Fibroblast of skin of right quadriceps (primary cell): ENCODE measurements at places on chromosomes 2 and 18.
A peak's percentile ranks its signal among the peaks of the same experiment; 100 is the strongest.

- DNase-seq, result no peak
These were observed 162.0 kb downstream of the ETAA1 start for GRCh38 chr2:67559156-67559555.

- DNase-seq, result peak; percentile 54
These were observed 44.5 kb downstream of the TMEM182 start for GRCh38 chr2:102806250-102806837.

- peak; percentile 72 for DNase-seq
These were observed 38.3 kb upstream of the WIPF1 start for GRCh38 chr2:174635776-174636404.

DNA sequence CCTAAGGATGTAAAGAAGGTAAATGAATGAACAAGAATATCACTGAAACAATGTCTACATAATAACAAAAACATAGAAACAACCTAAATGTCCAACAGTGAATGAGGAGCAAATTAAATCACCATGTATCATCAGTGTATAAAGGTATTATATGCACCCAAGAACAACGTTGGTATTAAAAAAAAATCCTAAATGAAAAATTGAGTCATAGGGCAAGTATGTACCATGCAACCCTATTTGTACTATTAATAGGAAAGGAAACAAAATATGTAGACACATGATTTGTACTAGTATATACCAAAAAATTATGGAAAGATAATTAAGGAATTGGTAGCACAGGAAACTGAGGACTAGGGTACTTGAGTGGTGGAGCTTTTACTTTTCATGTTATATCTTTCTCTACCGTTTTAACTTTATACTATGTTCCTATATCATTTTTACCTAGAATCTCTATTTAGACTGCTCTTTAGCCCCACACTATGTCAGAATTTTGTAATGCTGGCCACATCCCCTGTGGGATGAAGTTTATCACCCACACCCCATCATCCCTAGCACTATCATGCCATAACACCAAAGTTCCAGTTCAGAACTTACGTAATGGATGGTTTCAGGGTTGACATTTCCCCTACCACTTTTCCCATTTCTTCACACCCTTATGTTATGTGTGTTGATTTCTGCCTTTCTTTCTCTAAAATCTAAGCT, 25.6 kb downstream of the IKZF2 start:
- no peak for DNase-seq

DNA sequence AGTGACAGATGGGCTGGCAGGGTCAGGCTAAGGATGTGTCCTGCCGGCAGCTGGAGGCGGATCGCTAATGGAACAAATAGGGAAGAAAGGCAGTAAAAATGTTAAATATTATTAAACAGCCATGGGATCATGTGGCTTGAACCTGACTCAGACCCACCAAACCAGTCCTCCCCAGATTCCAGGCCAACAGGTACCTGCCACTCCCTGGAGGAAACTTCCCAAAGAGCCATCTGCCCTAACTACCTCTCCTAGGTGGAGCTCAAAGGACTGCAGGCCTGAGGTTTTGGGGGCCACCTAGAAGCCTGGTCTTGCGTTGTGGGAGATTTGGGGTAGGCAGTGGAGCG, 34.3 kb downstream of the CIB4 start:
- no peak for DNase-seq

- DNase-seq, result no peak
These were observed 99.4 kb downstream of the TWIST2 start for GRCh38 chr2:238947243-238947760.

DNA sequence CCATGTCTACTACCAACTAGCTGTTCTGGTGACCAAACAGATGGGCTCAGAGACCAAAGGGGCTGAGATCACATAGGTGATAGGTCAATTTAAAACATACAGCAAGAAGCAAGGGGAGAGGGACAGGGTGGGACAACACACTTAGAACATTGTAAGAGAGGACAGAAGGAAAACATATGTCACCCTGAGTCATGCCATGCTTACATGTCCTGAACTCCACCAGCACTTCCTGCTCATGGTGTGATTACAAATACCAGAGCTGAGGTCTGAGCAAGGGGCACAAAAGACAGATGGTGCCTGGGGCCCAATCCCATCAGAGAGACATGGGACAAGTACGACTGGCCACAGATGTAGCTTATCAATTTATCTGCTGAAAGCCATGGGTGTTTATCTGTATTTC, 28.7 kb upstream of the GALNT14 start:
- no peak for DNase-seq

GRCh38 chr2:203679401-203679800, 27.0 kb upstream of the CD28 start:
- DNase-seq, result no peak

DNA sequence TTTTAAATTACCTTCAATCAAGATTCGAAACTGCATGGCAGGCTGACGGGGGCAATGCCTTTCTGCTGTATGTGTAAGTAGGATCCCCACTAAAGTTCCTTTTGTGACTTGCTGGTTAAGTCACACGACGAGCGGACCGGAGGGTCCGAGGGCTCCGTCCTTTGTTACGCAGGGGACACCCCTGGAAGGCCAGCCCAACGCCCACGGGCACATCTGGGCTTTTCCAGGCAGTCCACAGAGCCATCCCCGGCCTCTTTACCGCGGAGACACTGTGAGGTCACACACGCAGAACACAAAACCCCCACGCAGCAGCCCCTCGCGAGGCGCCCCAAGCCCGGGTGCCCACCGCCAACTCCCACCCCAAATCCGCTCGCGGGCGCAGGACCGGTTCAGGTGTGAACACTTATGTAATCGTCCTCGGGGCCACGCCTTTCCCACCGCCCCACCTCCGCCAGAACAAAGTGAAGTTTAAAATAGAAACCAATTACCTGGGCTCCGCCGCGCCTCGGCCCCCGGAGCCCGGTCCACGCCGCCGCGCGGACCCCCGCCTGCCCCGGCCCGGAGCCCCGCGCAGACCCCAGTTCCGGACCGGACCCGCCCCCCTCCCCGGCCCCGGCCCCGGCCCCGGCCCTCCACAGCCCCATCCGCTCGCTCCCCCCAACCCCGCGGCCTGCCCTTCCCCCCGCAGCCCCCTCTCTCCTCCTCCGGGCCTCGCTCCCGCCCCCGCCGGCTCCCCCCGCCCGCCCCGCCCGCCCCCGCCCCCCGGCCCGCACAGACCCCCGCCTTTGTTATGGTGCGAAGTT, 4.2 kb downstream of the ZNF516 start:
- no peak for DNase-seq

- DNase-seq, result peak; percentile 67
These were observed 57.1 kb downstream of the SLC16A14 start for GRCh38 chr2:230011617-230012016.

DNA sequence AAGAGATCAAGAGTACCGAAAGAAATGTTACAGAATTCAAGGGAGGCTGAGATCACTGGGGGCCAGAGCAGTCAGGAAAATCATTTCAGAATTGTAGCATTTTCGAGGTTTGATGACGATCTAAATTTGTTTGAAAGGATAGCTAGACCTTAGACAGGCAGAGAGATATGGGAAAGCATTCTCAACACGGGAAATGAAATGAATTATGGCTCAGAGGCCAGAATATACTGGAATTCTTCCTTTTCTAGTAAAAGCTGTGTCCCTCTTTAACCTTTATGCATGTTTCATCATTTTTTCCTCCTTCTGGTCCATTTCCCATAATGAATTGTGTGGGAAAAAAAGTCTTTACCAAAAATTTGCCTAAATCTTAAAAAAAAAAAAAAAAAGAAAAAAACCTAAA, 78.8 kb downstream of the NABP1 start:
- DNase-seq, result peak; percentile 9

DNA sequence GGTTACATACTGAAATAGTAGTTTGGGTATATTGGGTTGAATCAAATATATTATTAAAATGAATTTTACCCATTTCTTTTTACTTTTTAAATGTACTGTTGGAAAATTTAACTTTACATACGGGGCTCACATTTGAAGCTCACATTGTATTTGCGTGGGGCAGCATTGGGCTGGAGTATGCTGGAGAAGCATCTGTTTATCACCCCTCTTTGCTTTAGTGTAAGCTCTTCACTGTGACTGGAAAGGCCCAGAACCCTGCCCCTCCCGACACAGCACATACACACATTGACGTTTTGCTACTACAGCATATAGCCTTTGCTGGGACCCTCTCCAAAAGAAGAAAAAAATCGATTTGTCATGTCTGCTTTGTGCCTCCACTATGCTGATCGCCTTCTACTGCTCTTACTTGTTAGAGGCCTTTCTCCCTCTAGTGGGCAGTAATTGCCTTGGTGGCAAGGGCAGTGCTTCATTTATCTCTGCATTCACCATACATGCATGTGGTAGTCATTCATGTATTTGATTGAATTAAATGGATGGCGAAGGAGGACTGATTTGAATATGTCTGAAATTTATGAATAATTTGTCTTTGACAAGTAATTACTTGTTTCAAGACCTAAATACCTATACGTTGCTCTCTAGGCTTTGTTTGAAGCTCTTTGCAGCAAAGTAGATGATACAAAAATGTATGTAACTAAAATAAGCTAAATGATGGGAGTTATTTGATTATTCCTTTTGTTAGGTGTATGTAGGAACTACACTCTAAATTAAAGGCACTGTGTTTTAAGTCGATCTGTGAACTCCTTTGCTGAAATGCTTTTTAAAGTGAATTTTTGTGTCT, 37.4 kb downstream of the VAPA start:
- DNase-seq, result peak; percentile 60

- peak; percentile 38 for DNase-seq
These were observed 118.9 kb upstream of the COL5A2 start for GRCh38 chr2:189298481-189298880.

- peak; percentile 41 for DNase-seq
These were observed 36.0 kb downstream of the CSRNP3 start for GRCh38 chr2:165505514-165505913.

DNA sequence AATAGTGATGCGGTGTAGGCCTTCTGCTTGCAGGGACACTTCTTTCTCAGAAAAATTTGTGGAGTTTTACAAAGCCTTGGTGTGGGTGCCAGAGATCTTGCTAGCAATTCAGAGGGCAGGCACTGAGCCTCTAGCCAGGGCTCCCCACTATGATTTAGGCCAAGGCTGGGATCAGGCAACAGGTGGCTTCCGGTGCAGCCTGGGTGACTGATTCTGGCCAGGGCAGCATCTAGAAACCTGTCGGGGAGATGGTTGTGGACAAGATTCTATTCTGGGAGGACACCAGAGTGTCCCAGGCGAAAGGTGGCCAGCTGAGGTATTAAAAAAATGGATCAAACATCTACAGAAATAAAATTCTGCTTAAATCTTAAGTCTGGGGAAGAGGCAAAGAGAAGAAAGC, 21.5 kb upstream of the TNP1 start:
- no peak for DNase-seq

- DNase-seq, result no peak
These were observed 46.2 kb downstream of the ARHGAP28 start for GRCh38 chr18:6775702-6776101.

GRCh38 chr2:31822587-31822986, 188.2 kb downstream of the MEMO1 start:
- DNase-seq, result no peak

DNA sequence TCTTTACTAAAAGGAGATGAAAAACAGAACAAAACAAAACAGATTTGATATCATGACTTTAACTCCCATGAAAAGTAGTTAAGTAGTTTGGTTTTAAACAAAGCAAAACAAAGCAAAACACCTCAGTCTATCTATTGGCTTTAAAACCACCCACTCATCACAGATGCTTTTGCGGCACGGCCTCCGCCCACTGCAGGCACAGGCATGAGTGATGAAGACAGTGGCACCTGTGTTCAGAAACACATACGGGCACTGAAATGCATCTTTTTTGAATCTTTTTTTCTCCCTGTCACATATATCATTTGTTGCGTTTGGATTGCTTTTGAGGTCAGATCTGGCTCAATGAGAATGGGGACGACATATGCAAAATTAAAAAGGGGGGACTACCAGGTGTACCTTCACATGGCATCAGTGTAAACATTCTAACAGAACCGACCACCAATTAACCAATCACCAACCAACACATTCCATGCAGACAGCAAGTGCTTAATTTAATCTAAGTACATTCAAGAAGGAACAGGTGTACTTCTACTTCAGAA, 147.4 kb upstream of the REV1 start:
- no peak for DNase-seq
